Stimulated activated CD8-positive, alpha-beta memory T cell treated with anti-CD3 and anti-CD28 coated beads, Interleukin-2, amount 100 ng/mL, for 48 hours (primary cell): ENCODE measurements at places on chromosomes 4 and X.

DNA sequence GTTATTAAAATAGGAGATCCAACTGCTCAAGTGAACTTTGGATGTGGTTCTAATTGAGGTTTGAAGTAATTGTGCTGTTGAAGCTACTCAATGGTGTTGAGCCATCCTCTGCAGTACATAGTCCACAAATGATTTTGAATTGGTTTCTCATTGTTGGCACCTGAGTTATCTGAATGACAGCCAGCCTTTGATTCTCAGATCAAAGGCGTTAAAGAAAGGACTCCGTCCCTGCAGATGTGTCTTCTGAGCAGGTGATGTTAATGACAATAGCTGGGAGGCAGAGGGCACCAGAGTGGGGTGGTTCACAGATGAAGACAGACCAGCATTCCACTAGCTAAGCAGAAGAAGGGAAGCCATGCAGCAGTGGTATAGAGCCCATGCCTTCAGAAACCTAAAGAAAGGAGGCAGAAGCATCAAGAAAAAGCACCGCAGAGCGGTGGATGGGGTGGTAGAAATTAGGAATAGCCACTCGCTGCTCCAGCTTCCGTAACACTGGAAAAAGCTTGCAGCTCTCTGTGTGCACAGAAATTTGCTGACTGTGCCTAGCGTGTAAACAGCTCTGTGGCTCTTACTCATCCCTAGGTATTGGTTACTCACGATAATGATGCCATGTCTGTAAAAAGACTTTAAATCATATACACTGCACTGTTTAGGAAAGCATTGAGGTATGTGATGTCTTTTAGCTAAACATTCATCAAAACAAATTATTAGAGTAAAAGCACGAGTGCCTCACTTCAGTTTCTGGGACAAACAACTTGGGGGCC lies 79.2 kb upstream of the CLCN4 start:
- DNase-seq: no peak

DNA sequence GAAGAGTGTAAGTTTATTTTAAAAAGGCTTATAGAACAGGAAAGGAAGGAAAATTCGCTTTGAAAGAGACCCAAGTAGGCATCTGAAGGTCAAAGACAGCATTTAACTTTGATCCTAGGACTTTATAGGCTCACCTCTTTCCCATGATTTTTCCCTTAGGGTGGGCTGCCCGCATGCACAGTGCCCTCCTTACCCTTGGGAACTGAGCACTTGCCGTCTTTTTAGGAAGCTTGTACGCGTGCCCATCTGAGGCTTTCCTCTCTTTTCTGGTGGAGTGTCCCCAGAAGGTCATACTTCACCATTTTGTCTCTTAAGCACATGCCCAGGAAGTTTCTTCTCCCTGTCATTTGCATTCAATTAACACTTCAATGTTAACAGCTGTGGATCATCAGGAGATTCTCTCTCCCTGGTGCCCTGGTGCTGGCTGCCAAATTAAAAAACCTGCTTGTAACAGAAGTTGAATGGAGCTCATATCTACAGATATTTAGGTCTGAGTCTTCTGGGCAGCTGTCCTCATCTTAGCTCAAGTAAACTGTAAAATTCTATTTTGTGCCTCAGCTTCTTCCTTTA lies 38.4 kb upstream of the IL9R start:
- no peak for DNase-seq

DNA sequence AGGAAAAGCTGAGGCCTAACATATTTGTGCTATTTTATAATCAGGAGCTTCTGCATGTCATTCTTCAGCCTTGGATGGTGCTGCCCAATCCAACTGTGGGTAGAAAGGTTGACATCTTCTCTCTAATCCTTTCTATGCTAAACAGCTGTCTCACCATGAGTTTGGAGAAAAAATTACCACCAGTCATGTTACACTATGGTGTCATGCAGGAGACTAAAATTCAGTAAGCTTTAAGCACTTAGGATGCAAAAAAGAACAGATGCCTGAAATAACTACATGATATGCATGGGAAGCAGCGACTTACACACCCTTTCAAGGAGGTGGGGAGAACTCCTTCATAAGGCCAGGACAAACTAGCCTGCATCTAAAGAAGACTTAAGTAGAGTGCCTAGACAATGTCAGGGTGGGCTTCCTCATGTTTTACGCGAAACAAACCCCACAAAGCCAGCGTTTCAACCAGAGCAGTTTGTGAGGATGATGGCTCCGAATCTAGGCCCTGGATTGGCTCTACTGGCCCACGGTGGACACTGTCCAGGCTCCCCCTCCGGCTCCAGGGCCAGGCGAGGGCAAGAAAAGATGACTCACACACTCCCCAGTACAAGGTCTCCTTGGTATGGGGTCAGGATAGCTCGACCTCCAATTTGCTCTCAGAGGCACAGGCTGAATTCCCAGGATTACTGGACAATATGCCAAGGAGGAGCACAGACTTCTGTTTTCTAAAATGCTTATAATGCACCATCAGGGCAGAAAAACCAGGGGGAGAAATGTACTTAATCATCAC lies 45.1 kb downstream of the STX18 start:
- DNase-seq: no peak

- DNase-seq: no peak
Observed at GRCh38 chr4:10186228-10187214, 69.9 kb upstream of the WDR1 start.

DNA sequence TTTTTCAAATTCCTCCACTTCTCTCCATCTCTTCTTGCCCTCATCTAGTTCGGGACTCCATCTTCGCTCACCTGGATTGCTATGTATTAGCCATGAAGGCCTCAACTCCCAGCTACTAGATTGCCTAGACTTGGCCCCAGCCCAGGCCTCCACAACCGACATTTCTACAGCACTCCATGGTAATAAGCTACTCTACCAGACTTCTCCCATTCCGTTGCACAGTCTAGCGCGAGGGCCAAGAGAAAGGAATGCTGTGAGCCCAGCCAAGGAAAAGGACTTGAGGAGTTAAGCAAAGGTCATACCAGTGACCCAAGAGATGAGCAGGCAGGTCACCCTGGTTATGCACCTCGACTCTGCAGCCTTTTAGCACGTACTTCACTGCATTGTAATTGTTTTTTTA lies 75.6 kb downstream of the SOWAHB start:
- DNase-seq: no peak

DNA sequence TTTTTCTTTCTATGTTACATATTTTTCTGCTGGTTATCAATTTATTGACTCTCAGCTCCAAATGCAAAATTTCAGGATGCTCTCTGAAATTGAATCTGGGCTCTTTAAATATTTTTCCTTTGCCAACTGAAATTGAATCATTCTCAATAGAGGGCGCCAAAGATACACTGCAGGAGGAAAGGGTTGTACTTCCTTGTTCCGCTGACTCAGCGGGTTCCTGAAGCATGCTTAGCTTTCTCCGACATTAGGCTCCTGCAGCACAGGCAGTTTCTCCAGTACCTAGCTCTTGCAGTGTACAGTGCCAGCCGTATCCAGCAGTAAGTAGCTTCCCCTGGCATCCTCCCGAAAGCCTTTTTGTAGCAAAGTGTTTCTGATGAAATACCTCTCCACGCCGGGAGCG lies 28.8 kb upstream of the CFAP47 start:
- no peak for DNase-seq

DNA sequence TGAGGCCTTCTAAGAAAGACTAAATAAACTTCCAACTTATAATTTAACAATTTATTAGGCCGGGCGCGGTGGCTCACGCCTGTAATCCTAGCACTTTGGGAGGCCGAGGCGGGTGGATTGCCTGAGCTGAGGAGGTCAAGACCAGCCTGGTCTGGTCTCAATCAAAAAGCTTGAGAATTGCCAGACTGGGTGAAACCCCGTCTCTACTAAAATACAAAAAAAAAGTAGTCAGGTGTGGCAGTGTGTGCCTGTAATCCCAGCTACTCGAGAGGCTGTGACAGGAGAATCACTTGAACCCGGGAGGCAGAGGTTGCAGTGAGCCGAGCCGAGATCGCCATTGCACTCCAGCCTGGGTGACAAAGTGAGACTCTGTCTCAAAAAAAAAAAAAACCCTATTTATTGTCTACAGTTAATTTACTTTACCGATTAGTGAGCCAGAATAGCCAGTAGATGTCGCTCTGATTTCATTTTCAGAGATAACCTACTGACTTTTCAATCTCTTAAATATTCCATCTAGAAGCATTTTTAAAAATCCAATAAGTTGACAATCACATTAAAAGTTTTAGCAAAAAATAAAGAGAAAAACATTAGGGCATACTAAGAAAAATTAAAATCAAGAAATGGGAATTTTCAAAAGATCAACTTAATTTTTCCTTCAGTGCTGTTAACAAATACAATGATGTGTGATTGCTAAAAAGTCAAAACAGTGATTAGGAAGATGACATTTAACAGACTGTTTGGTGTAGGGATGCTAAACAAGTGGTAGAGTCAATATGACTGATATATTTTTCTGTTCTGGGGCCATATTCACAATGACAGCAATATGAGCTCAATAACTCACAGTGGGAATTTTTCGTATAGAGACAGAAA lies 4.3 kb upstream of the SHROOM3 start:
- no peak for DNase-seq
